Right cardiac atrium (tissue), 5 donors: ENCODE measurements at places on chromosomes 6 and 20. TPM values are rescaled to one million over a fixed set of nuclear protein-coding genes. Genes with fewer than 3 reads are reported as not detected.

The SUPT3H gene
- 4.1 TPM for total RNA-seq

- DNase-seq: no peak
These were observed 2.9 kb upstream of the RAB22A start for GRCh38 chr20:58306421-58307261.

DNA sequence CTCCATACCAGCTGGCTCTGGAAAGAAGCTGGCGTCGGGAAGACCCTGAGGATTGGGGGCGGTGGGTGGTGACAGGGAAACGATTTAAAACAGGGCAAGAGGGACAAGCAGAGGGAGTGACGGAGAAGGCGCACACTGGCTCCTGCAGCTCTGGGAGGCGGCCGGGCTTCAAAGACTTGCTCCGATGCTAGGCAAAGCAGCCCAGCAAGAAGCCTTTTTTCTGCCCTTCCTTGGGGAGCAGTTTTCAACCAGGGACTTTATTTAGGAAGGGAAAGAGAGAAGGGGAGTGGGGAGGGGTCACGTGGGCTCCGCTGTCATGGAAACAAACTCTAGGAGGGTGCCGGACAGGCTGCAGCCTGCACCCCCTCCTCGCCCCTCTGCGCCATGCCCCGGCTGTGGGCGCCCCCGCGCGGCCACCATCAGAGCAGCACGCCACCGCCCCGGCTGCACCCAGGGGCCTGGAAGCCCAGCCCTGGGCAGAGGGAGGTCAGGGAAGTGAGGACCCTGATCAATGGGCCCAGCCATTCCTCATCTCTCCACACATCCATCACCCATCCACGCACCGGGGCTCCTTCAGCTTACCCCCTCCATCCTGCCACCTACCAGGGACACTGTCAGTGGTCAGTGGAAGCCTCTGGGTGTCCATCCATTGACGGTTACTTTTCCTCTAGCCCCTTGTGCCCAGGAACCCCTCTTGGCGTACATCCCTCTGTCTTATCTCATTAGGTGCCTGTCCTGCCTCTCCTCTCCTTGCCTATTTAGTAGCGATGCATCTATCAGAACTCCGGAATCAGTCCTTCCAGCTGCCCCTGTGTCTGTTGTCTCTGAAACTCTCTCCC lies 66.6 kb upstream of the CCDC167 start:
- DNase-seq: peak; percentile 44

DNA sequence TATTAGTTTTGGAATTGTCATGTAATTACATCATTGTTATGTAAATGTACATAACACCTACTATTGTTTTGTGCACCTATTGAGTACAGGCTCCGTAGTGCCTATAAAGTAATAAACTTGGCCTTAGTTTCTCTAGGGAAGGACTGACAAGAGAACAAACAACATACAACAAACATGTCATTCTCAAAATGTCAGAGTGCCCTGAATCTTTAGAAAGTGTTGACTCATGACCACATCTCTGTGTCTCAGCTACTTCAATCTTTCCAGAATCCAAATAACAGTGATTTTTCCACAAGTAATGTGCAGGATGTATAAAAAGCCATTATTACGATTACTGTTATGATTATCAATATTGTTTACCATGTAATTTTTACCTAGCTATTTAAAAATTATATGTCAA lies 17.2 kb downstream of the LAMP5 start:
- DNase-seq: no peak
